ENCODE measurements at places on chromosomes 6 and 20. TPM values are rescaled to one million over a fixed set of nuclear protein-coding genes. Genes with fewer than 3 reads are reported as not detected.
A peak's percentile ranks its signal among the peaks of the same experiment; 100 is the strongest.

GRCh38 chr20:1177680-1178079, 7.1 kb downstream of the TMEM74B start:
- peak; percentile 7 for ATAC-seq

DNA sequence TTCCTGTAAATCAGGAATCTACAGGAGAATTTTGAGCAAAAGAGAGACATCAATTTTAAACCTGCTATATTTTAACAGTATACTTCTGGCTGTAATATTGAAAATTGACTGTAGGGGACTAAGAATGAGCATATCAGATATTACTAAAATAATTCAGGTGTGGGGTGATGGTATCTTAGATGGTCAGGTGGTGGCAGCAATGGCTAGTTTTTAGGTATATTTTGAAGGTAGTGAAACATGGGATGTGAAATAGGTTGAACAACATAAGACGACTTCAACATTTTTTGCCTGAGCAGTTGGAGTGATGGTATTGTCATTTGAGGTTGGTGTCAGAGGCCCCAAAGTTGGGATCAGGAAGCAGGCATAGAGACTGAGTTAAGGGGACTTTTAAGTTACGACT, 32.1 kb downstream of the FAM83B start:
- ATAC-seq = no peak

- no peak for ATAC-seq
Observed at GRCh38 chr6:161748535-161749416, 474.9 kb upstream of the AGPAT4 start.

The RIMS1 gene
- 0.48 TPM for total RNA-seq

The LY6G5C gene
- total RNA-seq = 0.72 TPM

Measured in esophagus mucosa (tissue), 1 donor.